ENCODE measurements at places on chromosomes 11 and 22. TPM values are rescaled to one million over a fixed set of nuclear protein-coding genes. Genes with fewer than 3 reads are reported as not detected.

Gene NXPE1
- not detected for total RNA-seq

Gene OR6A2
- not detected for total RNA-seq

DNA sequence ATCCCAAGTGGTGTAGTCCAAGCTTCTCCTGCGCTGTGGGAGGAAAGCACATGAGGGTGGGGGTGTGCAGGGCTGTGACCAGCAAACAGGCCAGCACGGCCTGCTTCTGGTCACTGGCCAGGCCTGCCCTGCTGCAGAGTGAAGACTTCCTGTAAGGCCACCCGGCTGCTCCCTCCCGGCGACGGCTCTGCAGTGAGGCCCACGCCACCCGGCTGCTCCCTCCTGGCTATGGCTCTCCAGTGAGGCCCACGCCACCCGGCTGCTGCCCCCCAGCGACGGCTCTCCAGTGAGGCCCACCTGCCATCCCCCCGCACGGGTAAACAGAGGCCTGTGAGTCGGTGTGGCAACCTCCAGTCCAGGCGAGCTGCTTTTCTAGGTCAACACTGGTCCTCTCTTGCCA lies 31.4 kb upstream of the BRSK2 start:
- no peak for ATAC-seq

GRCh38 chr11:28792856-28793255 lies 684.7 kb downstream of the METTL15 start:
- no peak for ATAC-seq

Gene UVRAG
- total RNA-seq = 20.1 TPM

GRCh38 chr11:116112087-116112935 lies 608.1 kb upstream of the CADM1 start:
- ATAC-seq = no peak

- peak; percentile 28 for ATAC-seq
Observed at GRCh38 chr11:2929950-2930703, 907 bp upstream of the PHLDA2 start.

DNA sequence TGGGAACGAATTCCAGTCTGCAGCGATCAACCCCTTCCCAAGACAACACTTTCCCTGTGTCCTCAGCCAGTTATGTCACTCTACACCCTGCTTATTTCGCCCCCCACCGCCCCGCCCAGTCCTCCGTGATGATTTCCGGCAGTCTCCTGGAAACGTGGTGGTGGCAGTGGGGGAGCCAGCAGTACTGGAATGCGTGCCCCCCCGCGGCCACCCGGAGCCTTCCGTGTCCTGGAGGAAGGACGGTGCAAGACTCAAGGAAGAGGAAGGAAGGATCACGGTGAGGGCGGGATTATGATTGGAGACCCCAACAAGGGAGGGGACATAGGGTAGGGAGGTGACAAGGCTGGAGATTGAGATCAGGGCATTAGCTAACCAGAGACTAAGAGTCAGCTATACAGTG lies 4.1 kb downstream of the ROBO3 start:
- no peak for ATAC-seq

- ATAC-seq = peak; percentile 55
Observed at GRCh38 chr22:37906364-37907008, 389 bp downstream of the MICALL1 start.

- ATAC-seq = no peak
Observed at GRCh38 chr22:49107561-49107960, 720.1 kb downstream of the BRD1 start.

GRCh38 chr11:122863704-122864326 lies 18.7 kb upstream of the JHY start:
- ATAC-seq = no peak

- ATAC-seq = peak; percentile 86
Observed at GRCh38 chr11:9716275-9717039, 52.6 kb downstream of the SWAP70 start.

Gene RAB38
- total RNA-seq = 1.9 TPM

DNA sequence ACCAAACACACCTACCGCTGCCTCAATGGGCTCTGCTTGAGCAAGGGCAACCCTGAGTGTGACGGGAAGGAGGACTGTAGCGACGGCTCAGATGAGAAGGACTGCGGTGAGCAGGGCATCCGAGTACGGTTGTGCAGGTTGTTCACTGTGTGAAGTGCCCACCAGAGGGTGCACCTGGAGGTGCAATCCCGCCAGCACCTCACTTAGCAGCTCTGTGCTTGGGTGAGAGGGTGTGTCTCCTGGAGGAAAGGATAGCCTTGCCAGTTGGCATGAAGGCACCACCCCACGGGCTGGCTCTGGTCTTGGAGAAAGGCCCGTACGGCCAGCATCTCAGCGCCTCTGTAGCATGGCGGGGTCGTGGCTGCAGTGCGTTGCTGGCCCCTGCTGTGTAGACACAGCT lies 39.4 kb downstream of the ST14 start:
- ATAC-seq = no peak

GRCh38 chr22:37231406-37232139 lies 12.5 kb downstream of the RAC2 start:
- peak; percentile 35 for ATAC-seq

- peak; percentile 59 for ATAC-seq
Observed at GRCh38 chr11:1530686-1531448, 41.2 kb downstream of the DUSP8 start.

DNA sequence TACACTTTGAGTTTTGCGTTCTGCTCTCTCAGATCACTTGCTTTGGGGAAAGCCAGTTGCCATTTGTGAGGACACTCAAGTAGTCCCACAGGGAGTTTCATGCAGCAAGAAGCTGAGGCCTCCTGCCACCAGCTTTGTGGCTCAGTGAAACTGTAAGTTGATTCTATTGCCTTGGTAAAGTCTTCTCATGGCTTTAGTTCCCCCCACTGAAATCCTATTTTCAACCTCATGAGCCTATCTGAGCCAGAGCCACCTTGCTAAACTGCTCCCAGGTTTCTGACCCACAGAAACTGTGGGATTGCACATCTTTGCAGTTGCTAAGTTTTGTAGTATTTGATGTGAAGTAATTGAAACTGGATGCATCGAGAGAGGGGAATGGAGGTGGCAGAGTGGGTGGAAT lies 85.4 kb upstream of the TOP3B start:
- no peak for ATAC-seq

DNA sequence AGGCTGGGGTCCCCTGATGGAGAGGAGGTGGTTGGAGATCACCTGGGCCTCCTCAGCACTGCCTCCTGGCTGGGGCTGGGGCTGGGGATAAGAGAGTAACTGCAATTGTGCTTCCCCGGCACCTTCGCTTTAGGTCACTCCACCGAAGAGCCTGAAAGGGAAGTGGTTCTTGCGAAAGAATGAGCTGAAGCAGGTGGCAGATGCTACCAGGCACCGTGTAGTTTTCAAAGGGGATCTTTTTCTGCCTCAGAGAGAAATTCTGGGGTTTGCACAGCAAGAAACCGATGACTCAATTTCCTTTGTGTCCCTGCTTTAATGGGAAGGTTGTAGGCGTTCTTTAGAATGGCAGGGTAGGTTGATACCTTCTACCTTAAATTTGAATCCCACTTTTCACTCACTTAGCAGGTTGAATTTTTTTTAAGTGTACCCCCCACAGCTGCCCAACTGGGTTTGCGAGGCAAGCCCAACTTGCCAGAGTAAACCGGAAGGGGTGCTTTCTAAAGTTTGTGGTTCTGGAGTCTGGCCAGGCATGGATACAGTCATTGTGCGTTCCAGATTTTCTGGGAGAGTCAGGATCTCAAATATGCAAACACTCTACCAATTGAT lies 5.3 kb downstream of the CD44 start:
- ATAC-seq = peak; percentile 46

Gene PES1
- 63.6 TPM for total RNA-seq

Gene POU2AF2
- total RNA-seq = 0.42 TPM

- ATAC-seq = no peak
Observed at GRCh38 chr22:35894464-35894878, 134.2 kb downstream of the RBFOX2 start.

Gene CARD16
- total RNA-seq = 8.8 TPM

Gene IGF2
- 287 TPM for total RNA-seq
